IPS DF 19.7 (cell line): ENCODE measurements at places on chromosomes 13 and 19.

GRCh38 chr19:2363419-2363818 is 3.4 kb downstream of the TMPRSS9 start:
- DNase-seq = no peak

GRCh38 chr13:114069376-114070097 is 62.9 kb downstream of the RASA3 start:
- no peak for DNase-seq

DNA sequence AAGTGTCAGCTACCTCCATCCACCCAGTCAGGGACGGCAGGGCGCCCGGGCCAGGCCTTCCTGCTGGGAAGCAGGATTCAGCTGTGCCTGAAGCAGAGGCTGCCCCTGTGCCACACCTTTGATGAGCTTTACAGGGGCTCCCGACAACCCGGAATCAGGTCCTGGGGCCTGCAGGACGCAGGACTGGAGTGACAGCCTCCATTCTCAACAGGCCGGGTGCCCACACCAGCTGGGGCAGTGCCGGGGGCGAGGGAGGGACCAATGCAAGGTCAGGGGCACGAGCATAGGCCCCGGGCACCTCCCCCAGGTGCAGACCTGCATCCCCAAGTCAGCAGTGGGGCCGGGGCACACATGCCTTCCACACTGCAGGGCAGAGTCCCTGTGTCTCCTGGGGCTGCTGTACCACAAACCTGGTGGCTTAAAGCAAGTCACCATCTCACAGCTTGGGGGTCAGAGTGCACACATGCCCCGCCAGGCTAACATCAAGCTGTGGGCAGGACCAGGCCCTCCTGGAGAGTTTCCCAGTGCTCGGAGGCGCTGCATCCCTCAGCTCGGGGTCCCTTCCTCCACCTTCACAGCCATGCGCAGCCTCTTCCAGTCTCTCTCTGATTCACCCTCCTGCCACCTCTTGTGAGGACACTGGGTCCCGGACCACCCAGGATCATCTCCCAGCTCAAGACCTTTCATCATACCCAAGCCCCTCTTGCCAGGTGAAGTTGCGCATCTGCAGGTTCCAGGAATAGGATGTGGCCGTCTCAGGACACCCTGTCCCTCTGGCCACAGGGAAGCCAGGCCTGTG is 13.4 kb downstream of the UBXN6 start:
- DNase-seq = no peak

- no peak for DNase-seq
Measured at GRCh38 chr19:10510301-10510802, 6.9 kb downstream of the S1PR5 start.

DNA sequence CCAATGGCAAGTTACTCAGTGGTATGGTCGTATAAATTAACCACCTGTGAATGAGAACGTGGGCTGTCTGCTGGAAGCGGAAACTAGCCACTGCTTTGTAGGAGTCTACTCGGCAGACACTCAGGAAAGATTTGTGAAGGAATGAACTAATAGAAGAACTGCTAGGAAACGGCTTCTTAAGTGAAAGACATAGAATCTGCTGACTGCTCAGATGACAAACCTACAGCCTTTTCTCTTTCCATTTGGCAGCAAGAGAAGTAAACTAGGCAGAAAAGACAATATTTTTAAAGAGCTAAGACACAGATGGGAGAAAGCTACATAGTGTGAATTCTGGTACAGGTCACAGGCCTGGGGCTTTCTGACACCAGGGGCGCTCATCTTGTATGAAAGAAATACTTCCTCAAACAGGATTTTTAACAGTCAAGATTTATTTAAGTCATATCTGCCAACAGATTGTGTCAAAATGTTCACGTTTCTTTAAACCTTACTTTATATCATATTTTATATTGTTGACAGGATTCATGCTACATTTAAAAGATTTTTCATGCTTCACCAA is 78.4 kb downstream of the MIPEP start:
- DNase-seq = no peak

GRCh38 chr19:2240881-2241760 is 4.5 kb downstream of the SF3A2 start:
- no peak for DNase-seq

GRCh38 chr13:66835040-66835628 is 395.0 kb downstream of the PCDH9 start:
- DNase-seq = no peak
